ENCODE measurements at places on chromosomes 4 and X. TPM values are rescaled to one million over a fixed set of nuclear protein-coding genes. Genes with fewer than 3 reads are reported as not detected.

The USP17L27 gene
- total RNA-seq, result not detected

The SPANXA2 gene
- not detected for total RNA-seq

The MAGEA2 gene
- not detected for total RNA-seq

The DKC1 gene
- total RNA-seq, result 46.5 TPM

The ZXDB gene
- total RNA-seq, result 2.6 TPM

The MAGEA4 gene
- not detected for total RNA-seq

The MXRA5 gene
- 0.90 TPM for total RNA-seq

The HTRA3 gene
- 6.8 TPM for total RNA-seq

The PABPC1L2B gene
- not detected for total RNA-seq

The RBPJ gene
- 91.8 TPM for total RNA-seq
